ENCODE measurements at places on chromosomes 6 and 20.

- DNase-seq, result no peak
Observed at GRCh38 chr6:163752446-163752845, 337.9 kb downstream of the QKI start.

DNA sequence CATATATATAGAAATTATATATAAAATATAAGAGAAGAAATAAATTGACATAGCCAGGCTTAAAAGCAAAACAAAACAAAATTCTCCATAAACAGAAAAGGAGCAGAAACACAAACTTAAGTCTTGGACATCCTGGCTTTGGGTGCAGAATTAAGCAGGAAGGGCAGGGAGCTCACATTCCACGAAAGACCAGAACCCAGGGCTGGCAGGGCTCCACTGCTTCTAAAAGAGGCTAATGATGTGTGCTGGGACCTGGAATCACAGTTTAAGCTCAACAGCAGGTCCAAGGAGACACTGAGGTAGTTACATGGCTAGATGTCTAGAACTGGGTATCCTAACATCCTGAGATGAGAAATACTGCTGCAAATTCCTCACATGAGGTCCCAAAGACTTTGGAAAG, 210.3 kb downstream of the WDR27 start:
- DNase-seq, result no peak

GRCh38 chr20:34045294-34045693, 51.6 kb downstream of the RALY start:
- no peak for DNase-seq

DNA sequence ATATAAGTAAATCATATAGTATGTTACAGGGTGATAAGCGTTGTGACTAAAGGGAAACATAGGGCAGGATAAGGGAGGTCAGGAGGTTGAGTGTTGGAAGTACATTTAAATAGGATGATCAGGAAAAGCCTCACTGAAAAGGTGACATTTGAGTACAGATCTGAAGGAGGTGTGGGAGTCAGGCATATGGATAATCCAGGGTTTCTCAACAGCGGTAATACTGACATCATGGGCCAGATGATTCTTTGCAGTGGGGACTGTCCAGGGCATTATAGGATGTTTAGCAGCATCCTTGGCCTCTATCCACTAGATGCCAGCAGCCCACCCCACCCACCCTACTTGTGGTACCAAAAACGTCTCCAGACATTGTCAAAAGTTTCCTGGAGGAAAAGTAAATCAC, 292.6 kb upstream of the PREP start:
- DNase-seq, result no peak

- DNase-seq, result peak; percentile 11
Observed at GRCh38 chr6:111844376-111844775, 28.9 kb downstream of the FYN start.
